Large intestine (tissue), 12 donors: ENCODE measurements at places on chromosomes 1 and 21.

DNA sequence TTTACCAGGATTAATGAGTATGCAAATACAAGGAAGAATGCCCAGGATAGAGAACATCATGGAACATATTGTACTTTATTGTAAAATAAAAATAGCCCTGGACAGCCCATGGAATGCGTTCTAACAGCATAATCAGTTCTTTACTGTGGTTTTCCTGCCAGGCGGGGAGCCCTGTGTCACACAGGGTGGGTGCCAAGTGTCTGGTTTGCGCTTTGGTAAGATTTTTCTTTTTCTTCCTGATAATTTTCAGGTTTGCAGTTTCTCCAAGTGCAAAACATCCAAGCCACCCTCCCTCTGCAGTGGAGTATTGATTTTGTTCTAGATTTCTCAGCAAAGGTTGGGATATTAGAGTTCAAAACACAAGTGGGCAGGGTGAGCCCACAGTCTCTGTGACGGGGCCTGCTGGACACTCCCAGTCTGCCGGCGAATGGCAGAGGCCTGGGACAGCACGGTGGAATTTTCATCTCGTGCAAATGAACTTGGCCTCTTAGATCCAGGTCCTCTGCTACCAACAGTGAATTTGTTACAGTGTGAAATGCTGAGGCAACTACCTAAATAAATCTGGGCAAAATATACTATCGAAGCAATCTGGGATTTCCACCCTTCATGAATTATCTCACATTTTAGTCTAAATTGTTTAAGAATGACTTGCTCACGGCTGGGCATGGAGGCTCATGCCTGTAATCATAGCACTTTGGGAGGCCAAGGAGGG, 15.6 kb upstream of the KCNJ15 start:
- H3K4me1 ChIP-seq, result no peaks in the 10 kb centered on the region
- no peak overlapping the region for H3K4me3 ChIP-seq
- no peaks in the 10 kb centered on the region for H3K27me3 ChIP-seq
- no peaks in the 10 kb centered on the region for H3K36me3 ChIP-seq
- no peak overlapping the region for H3K27ac ChIP-seq

- H3K27me3 ChIP-seq, result no peaks in the 10 kb centered on the region
- no peak for DNase-seq
- no peak overlapping the region for H3K27ac ChIP-seq
- H3K36me3 ChIP-seq, result peaks cover 2% of the 10 kb centered on the region
- H3K4me1 ChIP-seq, result no peaks in the 10 kb centered on the region
- H3K4me3 ChIP-seq, result no peak overlapping the region
Measured at GRCh38 chr1:184685116-184685515, 69.5 kb downstream of the EDEM3 start.

DNA sequence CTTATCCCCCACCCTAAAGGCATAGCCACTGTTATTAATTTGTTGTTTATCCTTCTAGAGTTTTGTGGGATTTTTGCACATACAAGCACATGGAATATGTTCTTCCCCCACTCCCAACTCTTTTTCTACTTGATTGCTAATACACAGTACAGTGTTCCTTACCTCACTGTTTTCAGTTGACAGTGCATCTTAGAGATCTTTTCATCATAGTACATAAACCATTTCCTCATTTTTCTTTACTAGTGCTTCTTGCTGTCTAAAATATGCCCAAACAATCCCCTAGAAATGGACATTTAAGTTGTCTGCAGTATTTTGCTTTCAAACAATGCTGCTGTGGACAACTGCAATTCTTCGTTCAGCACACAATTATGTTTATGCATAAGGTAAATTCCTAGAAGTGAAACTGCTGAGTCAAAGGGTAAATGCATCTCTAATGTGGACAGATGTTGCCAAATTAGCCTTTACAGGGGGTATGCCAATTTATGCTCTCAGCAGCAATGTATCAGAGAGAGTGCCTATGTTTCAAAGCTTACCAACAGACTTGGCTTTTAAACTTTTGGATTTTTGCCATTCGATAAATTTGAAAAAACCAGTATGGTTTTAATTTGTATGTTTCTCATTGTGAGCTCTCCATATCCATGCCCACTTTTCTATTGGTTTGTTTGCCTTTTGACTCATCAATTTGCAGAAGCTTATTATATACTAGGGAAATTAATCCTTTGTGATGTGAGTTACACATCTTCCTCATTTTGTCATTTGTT, 132.6 kb downstream of the MRPS6 start:
- H3K4me1 ChIP-seq, result peaks cover 15% of the 10 kb centered on the region
- no peak for DNase-seq
- H3K27ac ChIP-seq, result no peak overlapping the region
- H3K36me3 ChIP-seq, result no peaks in the 10 kb centered on the region
- no peaks in the 10 kb centered on the region for H3K27me3 ChIP-seq

- H3K4me1 ChIP-seq, result peaks cover 16% of the 10 kb centered on the region
- H3K27me3 ChIP-seq, result no peaks in the 10 kb centered on the region
- no peak overlapping the region for H3K27ac ChIP-seq
- no peak overlapping the region for H3K4me3 ChIP-seq
- no peak for DNase-seq
Measured at GRCh38 chr1:203447151-203447550, 28.5 kb upstream of the PRELP start.

DNA sequence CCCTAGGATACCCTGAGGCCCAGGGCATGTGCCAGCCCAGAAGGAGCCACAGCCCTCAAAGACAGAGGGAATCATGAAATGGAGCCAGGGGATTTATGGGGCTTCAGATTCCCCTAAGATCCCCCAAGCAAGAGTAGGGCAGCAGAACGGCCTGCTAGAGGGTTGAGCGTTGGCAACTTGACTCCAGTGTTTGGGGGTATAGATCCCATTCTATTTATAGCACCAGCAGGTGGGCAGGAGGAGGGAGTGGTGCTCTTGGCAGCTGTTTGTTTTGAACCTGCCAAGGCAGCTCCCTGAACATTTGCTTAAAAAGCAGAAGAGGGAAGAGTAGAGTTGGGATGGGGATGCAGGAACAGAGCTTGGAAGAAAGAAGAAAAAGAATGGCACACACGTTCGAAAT, 33.7 kb downstream of the GLUL start:
- no peaks in the 10 kb centered on the region for H3K27me3 ChIP-seq
- H3K36me3 ChIP-seq, result no peaks in the 10 kb centered on the region
- no peaks in the 10 kb centered on the region for H3K4me1 ChIP-seq
- no peak overlapping the region for H3K27ac ChIP-seq
- no peak overlapping the region for H3K4me3 ChIP-seq

DNA sequence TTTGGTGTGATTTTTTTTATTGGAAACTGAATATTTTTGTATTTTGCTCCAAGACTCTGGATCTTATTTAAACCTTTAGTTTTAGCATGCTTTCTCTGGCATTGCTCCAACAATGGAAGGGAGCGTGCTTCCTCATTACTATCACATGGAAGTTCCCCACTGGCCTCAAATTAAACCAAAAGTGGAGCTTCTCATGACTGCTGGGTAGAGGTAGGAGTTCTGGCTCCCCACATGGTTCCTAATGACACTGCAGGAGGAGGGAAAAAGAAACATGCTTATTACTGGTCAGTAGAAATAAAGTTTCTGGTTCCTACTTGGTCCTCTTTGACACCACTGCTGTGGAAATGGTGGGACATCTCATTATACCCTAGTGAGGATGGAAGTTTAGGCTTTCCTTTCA, 310.5 kb downstream of the PTGER3 start:
- no peaks in the 10 kb centered on the region for H3K4me1 ChIP-seq
- no peaks in the 10 kb centered on the region for H3K36me3 ChIP-seq
- H3K4me3 ChIP-seq, result no peak overlapping the region

DNA sequence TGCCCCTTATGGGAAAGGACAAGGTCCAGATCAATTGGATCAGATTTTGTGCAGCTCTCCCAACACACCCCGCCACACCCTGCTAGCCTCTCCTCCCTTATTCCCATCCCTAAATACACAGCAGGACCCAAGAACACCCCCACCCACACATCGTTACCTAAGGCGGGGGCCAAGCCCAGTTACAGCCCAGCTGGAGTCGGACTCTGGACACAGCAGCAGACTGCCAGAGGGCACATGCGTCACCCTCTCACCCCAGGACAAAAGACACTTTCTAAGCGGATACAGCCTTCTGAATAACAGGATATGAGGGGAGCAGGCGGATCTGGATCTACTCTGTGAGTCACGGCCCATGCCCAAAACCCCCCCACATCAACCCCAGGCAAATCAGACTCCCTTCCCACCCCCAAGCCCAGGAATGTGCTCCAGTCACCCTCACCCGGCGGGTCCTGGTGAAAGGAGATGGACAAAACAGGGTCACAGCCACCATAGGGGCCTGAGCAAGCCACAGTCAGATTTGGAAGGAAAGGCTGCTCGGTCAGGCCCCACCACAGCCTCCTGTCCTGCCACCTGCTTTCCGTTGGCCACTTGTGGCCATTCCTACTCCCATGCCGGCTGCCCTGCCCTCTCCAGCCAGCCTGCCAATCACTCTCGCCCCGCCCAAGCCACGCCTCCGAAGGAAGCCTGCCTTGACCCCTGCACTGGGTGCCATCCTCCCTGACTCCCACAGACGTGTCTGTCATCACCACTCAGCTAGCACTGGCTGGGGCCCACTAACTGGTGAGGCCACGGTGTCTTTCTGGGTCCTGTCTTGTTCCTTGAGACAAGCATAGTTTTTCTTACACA, 4.0 kb downstream of the S100A16 start:
- peak overlapping the region; percentile 94 for H3K27ac ChIP-seq
- H3K4me1 ChIP-seq, result peaks cover 42% of the 10 kb centered on the region

GRCh38 chr1:241532162-241532531, at the start of gene KMO:
KMO (plus strand) TSS chr1:241532378; CDS start chr1:241532445, 67 bp downstream.
- H3K4me1 ChIP-seq, result no peaks in the 10 kb centered on the region
- H3K27ac ChIP-seq, result peak within 1 kb of the TSS; percentile 54
- peaks cover 3% of the 10 kb centered on the region for H3K27me3 ChIP-seq
- H3K36me3 ChIP-seq, result no peaks in the 10 kb centered on the region
- peak within 1 kb of the TSS; percentile 58 for H3K4me3 ChIP-seq

DNA sequence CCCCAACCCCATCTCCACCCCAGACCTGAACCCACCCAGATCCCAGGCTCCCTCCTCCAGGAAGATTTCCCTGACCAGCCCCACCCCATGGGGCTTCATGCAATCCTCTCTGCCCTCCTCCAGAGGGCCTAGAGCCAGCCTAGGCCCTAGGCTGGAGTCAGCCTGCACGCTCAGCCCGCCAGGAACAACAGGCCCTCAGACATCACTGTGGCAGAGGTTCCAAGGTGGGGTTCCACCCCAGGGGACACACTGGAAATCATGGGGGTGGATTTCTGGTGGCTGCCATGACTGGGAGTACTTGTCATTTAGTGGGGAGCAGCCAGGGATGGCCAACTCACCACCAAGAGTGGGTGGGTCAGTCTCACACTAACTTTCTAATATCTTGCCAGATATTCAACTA, 122.0 kb downstream of the GLIS1 start:
- H3K4me1 ChIP-seq, result no peaks in the 10 kb centered on the region
- no peak overlapping the region for H3K4me3 ChIP-seq
- H3K36me3 ChIP-seq, result no peaks in the 10 kb centered on the region
- H3K27me3 ChIP-seq, result no peaks in the 10 kb centered on the region

DNA sequence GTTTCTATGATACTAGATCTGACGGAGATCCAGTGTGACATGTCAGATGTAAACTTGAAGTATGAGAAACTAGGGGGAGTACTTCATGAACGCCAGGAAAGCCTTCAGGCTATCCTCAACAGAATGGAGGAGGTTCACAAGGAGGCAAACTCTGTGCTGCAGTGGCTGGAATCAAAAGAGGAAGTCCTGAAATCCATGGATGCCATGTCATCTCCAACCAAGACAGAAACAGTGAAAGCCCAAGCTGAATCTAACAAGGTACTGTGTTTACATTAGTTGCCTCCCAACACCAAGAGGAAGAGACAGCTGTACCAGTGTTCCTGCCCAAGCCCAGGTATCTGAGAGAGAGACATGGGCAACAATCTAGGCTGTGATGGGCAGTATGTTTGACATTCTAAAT, 112.2 kb upstream of the BMP8A start:
- no peaks in the 10 kb centered on the region for H3K4me1 ChIP-seq
- DNase-seq, result no peak
- H3K27me3 ChIP-seq, result no peaks in the 10 kb centered on the region
- no peak overlapping the region for H3K27ac ChIP-seq

- no peak for DNase-seq
- H3K4me1 ChIP-seq, result no peaks in the 10 kb centered on the region
- no peak overlapping the region for H3K4me3 ChIP-seq
- no peaks in the 10 kb centered on the region for H3K27me3 ChIP-seq
- H3K36me3 ChIP-seq, result peaks cover 52% of the 10 kb centered on the region
Measured at GRCh38 chr1:162587761-162588260, 26.3 kb downstream of the UAP1 start.

DNA sequence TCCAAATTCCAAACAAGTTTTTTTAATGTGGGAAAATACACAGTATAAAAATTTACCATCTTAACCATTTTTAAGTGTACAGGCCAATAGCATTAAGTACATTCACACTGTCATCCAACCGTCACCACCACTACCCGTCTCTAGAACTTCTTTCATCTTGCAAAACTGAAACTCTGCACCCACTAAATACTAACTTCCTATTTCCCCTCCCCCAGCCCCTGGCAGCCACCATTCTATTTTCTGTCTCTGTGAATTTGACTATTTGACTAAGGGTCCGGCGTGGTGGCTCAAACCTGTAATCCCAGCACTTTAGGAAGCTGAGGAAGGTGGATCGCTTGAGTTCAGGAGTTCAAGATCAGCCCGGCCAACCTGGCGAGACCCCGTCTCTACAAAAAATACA, 36.1 kb downstream of the CLSTN1 start:
- DNase-seq, result no peak
- no peak overlapping the region for H3K27ac ChIP-seq
- H3K4me1 ChIP-seq, result no peaks in the 10 kb centered on the region
- H3K27me3 ChIP-seq, result no peaks in the 10 kb centered on the region
- H3K4me3 ChIP-seq, result no peak overlapping the region
- H3K36me3 ChIP-seq, result no peaks in the 10 kb centered on the region

- H3K4me3 ChIP-seq, result no peak overlapping the region
- H3K4me1 ChIP-seq, result peaks cover 46% of the 10 kb centered on the region
- no peak overlapping the region for H3K27ac ChIP-seq
- no peak for DNase-seq
- no peaks in the 10 kb centered on the region for H3K27me3 ChIP-seq
- H3K36me3 ChIP-seq, result peaks cover 7% of the 10 kb centered on the region
Measured at GRCh38 chr1:44262816-44263567, 49.7 kb downstream of the DMAP1 start.

DNA sequence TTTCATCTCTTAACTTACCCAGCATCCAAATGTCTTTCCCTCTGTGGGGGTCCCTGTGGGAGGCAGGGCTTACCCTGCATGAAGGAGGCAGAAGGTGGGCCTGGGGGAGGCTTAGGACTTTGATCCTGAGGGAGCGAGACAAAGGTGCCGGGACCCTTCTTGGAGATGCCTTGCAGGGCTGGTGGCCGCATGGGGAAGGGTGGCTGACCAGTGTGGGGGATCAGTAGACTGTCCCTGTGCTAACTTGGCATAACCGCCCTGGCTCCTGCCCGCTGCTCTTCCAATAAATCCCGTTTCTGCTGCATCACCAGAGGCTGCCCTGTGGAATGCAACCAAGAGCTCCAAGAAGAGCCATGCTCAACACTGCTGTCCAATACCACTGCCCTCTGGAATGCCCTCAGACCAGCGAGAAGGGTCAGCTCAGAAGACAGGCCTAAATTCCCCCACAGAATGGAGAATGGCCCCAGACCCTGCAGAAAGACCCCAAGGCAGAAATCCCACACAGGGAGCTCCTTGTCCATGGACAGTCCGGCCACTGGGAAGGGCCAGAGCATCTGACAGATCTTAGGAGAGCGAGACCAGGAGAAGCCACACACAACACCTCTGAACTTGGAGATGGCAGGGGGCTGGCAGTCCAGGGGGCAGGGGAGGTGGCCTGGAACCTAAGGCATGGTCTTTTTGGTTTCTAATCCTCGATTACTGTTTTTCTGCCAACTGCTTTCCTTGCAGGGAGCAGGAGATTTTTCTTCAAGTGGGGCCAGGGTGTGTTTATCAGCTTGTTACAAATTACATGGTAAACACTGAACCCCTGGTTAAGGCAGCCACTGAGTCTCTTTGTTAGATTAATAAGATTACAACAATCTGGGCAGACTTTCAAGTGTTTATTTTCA, 46.7 kb upstream of the DMRTB1 start:
- H3K4me1 ChIP-seq, result no peaks in the 10 kb centered on the region
- H3K27me3 ChIP-seq, result peaks cover 3% of the 10 kb centered on the region
- no peak overlapping the region for H3K27ac ChIP-seq
- no peaks in the 10 kb centered on the region for H3K36me3 ChIP-seq
